ENCODE measurements at places on chromosomes 5 and 9.

GRCh38 chr5:102554082-102554481 lies 55.3 kb upstream of the SLCO6A1 start:
- no peak for DNase-seq

- peak; percentile 84 for DNase-seq
These were observed 5.6 kb upstream of the RNF44 start for GRCh38 chr5:176542596-176543427.

DNA sequence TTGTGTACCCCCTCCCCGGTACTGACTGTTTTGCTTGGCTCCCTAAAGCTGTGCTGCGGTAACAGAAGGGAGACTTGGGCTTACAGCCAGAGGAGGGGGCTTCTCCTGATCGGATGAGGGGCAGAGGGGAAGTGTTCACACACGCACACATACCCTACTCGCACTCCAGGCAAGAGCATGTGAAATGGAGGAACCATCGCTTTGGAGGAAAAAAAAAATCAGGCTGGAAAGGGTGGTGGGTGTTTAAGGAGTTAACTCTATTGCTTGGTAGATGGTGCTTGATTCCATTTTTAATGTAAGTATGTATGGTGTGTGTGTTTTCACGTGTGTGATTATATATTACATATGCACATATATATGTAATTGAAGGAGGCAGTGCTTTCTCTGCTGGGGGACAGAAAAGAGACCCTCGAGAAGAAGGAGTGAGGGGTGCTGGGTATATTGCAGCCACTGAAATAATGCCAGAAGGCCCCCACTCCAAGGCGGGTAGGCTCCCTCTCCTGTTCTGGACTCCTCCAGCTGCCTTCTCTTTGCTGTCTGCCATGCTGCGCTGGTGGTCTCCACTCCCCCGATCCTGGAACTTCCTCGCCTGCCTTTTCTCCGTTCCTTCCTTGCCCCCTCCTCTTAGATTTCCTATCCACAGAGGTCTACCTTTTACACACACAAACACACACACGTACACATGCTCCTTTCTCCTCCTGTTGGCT lies 721 bp downstream of the GRIA1 start:
- no peak for DNase-seq

DNA sequence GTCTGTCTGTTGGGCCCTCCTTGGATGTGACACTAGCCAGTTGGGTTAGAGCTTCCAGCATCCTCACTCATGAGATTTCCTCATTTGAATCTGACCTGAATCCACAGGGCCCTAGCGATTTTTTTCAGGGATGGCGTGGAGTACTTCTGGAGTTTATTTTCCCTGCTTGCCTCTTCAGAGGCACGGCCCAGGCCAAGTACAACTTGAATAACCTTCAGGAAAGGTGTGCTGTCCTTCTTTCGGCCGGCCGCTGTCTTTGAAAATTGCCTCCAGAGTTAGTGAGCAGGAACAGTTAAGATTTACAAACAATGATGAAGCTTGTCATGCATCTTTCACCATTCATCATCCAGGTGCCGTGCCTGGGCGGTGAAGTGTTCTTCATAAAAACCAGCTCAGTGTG lies 49.5 kb upstream of the DMRT3 start:
- no peak for DNase-seq

DNA sequence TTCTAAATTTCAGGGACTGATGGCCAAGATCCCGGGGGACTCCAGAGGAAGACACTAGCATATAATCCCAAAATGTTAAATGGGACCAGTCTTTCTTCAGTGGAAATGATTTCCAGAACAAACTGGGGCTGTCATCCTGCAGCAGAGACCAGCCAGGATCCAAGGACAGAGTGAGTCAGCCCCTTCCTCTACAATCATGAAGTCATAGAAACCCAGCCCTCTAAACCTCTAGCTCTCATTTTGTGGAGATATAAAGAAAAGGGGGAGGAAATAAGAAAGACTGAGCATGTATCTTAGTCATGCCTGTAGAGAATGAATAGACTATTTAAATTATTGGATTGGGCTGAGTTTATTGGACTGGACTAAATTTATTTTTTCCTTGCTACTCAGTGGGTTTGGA lies 318.3 kb downstream of the AGTPBP1 start:
- no peak for DNase-seq

- DNase-seq = peak; percentile 62
These were observed 2.1 kb downstream of the CCNO start for GRCh38 chr5:55231029-55231918.

DNA sequence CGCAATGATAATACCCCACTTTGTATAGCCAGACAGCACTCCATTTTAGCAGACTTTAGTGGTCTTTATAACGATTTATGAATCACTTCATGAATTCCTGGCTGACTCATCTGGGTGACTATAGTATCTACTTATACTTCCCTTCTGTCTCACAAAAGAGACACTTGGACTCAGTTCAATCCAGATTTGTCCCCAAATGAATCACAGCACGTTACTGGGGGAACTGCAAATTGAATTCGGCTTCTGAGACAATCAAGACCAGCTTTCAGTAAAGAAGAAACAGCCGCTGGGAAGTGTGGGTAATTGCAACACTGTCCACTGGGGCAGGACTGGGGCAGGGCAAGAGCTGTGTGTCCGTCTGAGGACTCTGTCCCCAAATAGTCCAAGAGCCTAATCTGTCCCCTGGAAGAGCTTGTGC lies 337.3 kb upstream of the RFX3 start:
- no peak for DNase-seq

DNA sequence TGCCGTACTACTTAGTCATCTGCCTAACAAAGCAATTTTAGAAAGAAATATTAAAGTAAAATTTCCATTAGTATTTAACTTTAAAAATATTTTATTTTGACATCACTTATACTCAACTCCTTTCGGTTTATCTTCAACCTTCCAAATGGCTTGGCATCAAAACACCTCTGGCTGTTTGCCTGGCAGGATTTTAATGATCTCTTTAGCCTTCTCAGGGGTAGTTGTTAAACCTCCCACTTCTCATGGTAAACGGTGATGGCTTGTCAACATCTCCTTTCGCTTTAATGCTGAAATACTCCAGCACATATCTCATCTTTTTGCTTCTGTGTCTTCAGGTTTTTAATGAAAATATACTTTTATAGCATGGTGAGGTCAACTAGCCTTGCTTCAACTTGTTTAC lies 747.1 kb downstream of the CETN3 start:
- no peak for DNase-seq

DNA sequence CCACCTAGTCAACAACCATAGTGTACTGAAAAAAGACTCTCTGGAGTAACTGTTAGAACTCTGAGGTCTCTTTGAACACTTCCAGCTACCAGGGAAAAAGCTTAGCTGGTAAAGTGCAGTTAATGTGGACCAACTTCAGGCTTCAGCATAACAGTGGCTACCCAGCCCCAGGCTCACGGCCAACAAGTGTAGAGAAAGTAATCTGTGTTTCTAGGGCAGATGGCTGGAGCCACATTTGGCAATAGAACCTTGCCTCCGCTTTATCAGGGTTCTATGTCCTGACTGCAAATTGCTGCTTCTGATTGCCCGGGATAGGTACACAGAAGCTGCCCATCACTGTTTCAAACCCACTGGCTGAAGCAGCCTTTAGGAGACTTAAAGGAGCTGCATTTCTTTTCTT lies 76.0 kb upstream of the SIMC1 start:
- no peak for DNase-seq

DNA sequence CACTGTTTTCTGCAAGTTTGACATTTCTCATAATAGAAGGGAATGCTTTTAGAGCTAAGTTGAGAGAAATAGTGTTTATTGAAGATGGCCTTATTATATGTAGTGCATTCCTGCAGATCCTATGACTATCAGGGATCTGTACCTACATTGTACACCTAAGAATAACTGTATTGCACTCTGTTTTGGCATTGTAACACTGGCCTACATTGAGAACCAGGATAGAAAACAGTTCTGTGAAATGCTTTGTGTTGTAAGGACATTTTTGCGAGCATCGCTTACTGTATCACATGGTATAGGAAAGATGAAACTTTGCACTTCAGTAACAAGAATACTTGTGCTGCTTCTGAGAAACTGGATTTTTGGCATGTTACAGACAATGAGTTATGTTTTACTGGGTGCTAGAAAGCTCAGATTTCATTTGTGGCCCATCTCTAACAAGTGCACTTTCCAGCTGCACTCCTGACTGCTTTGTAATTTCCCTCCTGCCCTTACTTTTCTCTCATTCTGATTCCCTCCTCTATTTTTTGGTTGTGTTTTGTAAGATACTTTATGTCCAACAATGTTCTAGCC lies 30.6 kb downstream of the C9orf85 start:
- no peak for DNase-seq

DNA sequence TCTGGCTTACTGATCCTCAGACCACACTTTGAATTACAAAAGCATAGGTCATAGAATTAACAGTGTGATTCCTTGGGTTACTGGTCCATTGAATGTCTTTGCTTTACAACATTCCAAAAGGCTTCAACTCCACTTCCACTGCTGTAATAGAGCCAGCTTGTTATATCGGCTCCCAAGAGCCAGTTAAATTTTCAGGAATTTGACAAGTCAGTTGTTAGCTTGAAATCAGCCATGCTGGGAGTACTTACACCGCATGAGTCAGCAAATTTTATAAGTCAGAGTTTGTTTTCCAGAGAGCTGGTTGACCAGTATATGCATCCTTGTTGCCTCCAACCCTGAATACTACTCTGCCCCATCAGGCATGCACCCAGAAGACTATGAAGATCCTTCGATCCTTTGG lies 73.1 kb downstream of the FOXB2 start:
- DNase-seq = no peak

GRCh38 chr5:180601591-180602480 lies 10.5 kb upstream of the SCGB3A1 start:
- no peak for DNase-seq

DNA sequence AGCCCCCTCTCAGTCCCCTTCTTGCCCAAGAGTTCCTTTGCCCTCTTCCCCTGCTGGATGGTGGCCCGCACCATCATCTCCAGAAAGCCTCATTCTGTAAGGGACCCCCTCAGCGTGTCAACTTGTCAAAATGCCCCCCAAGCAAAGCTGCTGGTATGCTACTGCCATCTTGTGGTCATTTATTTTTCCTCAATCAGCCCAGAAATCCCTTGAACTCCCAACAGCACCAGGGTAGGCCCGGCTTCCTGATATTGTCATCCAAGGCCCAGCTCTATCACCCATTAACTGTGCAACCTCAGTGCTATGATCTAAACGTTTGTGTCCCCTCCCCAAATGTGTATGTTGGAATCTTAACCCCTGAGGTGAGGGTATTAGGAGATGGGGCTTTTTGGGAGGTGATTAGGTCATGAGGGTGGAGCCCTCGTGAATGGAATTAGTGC lies 53.2 kb upstream of the FBXW11 start:
- DNase-seq = no peak

GRCh38 chr9:11973011-11973410 lies 720.2 kb upstream of the TYRP1 start:
- no peak for DNase-seq

DNA sequence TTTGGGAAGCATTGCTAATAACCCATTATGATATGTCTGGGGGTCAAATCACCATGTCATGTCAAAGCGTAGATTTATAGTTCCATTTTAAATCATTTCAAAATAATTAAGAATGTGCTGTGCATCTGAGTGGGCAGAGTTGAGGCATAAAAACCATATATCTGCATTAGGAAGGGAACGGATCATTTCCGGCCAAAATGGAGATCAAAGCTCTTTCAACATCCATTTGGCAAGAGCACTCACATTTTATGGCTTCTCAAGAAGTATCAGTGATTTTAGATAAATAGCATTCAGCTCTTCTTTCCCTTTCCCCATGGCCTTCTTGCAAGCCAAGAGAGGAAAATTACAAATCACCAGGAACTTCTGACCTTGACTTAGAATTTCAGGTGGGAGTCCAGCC lies 89.9 kb downstream of the HSPA4 start:
- DNase-seq = no peak

DNA sequence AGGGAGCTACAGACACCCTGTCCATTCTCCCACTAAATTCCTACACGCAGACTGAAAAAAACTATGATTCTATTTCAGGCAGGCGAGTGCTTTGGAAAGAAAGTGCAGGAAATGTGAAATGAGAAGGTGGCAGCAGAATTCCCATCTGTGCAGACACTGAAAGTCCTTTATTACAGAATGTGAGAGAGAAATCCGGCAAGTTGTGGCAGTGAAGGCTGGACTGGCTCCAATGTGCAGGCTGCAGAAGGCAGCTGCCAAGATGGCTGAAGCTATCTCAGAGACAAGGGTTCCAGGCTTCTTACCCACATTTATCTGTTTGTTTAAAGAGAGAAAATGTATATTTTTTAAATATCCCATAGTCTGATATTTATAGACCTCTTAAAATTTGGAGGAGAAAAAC lies 161.8 kb upstream of the VLDLR start:
- DNase-seq = no peak

DNA sequence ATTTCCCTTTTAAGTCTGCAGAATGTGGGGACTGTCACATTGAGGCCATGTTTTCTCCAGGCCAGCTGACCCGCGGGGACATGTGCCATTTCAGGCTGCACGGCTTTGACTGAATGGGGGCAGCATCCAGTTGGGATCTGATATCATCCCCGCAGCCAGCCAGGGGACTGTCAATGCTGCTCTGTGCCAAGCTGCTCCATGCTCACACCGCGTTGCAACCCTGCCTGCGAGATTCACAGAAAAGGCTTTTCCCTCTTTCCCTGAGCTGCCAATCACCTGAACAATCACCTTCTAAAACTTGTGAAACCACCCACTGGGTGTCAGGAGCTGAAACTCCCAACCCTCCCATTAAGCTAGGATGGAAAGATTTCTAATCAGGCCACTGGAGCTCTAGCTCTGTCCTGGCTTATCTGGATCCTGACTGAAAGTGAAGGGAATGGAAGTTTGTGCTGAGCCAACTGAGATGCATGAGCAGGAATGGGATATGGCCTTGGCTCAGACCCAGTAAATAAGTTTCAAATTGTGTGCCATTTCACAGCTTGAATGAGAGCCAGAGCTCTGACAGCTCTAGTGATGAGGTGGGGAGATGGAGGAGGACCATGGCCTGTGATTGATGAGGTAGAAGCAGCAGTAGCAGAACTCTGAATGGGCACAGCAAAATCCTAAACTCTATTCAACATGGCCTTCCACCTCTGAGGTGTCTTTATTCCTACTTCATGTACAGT lies 34.5 kb upstream of the ZNF366 start:
- no peak for DNase-seq

- no peak for DNase-seq
These were observed 474 bp downstream of the HMGCR start for GRCh38 chr5:75337366-75338021.

GRCh38 chr5:145913701-145914100 lies 22.7 kb upstream of the SH3RF2 start:
- no peak for DNase-seq

DNA sequence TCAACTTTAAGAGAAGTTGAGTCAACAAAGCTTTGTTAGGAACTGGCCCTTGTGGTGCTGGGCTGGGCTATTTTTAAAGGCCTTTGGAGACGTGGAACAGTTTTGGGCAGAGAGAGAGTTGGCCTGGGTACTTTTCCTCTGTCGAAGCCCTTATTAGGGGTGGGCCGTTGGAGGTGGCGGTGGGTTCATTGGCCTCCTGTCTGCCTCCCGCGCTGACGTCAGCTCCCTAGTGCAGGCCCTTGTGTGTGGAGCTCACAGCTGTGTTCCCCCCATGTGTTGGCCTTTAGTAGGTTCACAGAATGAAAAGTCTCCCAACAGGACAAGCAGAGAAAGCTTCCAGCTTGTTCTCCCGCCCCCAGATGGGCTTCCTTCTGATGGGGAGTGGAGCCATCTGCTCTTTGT lies 2.7 kb downstream of the NCS1 start:
- no peak for DNase-seq

- no peak for DNase-seq
These were observed 192.4 kb downstream of the MAST4 start for GRCh38 chr5:66788556-66788955.

- DNase-seq = no peak
These were observed 8.8 kb downstream of the BARHL1 start for GRCh38 chr9:132591244-132591643.

- DNase-seq = no peak
These were observed 316.4 kb downstream of the NR3C1 start for GRCh38 chr5:143086908-143087637.
